ENCODE measurements at places on chromosomes 2 and 18.

- DNase-seq = peak; percentile 30
These were observed 57.7 kb downstream of the CENPO start for GRCh38 chr2:24850944-24851343.

- no peak for DNase-seq
These were observed 111.8 kb upstream of the CNTNAP5 start for GRCh38 chr2:123913143-123913735.

GRCh38 chr2:120435671-120436459 lies 89.9 kb downstream of the INHBB start:
- DNase-seq = no peak

DNA sequence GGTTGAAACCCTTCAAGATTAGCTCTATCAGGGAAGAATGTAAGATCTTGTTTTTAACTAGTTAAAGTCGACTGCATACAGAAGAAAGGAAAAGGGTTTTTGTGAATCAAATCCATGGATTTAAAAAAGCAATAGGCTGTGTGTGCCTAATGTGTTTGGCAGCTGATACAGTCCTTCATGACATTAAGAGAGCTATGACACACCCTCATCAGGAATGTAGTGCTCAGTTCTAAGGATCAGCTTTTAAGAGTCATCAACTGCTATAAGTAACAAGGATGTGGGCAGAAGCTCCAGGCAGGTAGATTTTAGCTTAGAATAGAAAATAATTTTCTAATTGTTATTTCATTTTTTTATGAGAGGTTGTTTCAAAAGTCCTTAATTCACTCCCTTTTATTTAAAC lies 52.9 kb downstream of the PPP1R1C start:
- peak; percentile 61 for DNase-seq

DNA sequence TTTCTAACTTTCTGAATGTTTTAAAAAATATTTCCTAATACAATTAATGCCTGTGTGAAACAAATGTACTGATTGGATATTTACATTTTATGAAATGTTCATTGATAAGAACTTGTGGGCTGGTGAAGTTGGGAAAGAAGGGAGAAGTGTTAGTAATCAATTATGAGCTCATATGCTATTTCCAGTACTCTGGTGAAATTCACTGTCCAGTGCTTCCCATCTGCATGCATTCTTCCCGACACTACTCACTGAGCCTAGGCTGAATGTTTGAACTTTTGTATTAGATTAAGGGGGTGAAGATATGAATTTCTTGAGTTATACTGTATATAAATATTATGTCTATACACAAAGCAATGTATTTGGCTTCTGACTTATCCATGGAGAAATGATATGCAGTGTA lies 36.0 kb downstream of the SKA1 start:
- peak; percentile 79 for DNase-seq

DNA sequence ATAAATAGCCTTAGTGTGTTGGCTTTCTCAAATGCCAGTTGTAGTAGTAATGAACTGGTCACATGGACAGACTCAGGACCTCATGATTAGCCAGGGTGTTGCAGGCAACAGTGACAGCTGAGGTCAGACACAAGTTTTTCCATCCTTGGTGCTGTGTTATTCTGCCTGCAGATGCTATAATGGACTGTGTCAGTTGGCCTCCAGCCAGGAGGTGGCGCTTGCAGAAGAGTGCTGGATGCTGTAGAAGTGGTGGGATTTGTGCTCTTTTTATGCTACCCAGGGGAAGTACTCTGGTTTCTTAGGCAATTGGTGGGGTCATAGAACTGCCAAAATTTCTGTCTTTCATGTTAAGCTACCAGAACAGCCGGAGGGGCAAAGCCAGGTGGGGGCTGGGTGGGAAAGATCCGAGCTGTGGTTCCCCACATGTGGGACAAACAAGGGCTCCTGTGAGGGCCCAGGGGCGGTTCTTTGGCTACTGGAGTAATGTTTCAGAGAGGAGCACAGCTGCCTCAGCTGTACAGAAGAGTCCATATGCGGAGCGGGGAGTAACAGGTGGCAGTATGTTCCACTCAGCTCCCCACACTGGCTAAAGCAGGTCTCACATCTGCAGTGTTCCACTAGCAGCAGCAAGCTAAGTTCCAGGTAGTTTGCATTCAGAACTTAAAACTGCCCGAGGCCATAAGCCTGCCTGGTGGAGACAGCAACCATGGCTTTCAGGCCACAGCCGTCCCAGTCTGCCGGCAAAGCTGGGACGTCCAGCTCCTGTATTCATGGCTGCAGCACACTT lies 104.4 kb downstream of the GULP1 start:
- DNase-seq = no peak

DNA sequence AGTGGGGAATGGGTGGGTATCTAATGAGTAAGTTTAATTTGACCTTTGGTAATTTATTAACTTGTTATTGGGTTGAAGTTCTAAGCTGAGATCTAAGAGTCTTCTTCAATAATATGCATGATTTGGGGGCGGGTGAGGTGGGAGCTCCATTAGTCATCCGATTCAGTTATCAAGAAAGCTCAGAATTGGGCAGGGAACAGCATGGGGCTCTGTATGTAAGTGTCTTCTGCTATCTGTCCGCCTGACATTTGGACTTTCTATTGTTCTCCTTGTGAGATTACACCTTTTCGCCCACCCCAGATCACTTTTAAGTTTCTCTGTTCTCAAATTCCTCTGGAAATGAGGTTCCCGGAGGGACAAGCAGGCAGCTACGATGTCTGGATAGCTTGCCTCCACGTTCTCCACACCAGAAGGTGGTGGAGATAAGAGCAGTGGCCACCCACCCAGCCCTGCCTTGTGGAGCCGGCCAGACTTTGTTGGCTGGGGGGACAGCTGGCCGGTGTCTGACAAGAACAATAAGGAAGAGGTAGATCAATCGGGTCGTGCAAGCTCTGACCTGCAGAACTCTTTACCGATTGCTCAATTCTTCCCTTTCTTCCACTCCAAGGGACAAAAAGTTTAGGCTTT lies 75.5 kb upstream of the GATA6 start:
- no peak for DNase-seq

All from choroid plexus epithelial cell (primary cell).